Activated CD4-positive, CD25-positive, alpha-beta regulatory T cell treated with anti-CD3 and anti-CD28 coated beads, Interleukin-2, amount 50 U/mL, for 72 hours (primary cell): ENCODE measurements at places on chromosomes 11 and 22.

- no peak for DNase-seq
Observed at GRCh38 chr11:115300660-115301428, 203.4 kb downstream of the CADM1 start.

DNA sequence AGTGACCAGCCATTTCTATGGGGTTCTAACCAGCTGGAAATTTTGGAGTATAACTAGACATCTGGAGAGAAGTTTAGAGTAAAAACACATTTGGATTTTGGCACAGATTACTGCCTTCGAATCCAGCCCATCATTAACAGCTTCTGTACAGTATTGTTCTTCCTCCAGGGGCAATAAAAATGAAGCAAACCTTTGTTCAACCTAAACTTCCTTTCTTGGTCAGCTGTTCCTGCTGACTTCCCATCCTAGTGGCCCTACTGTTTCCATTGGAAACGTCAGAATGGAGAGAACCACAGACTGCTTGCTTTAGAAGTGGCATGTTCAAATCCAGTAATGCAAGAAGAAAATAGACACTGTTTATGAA lies 203.7 kb upstream of the MTMR2 start:
- no peak for DNase-seq

- no peak for DNase-seq
Observed at GRCh38 chr11:19829109-19829837, 116.6 kb downstream of the NAV2 start.

GRCh38 chr11:111776398-111777093 lies 10.4 kb upstream of the PPP2R1B start:
- no peak for DNase-seq

GRCh38 chr11:73315293-73316020 lies 7.4 kb downstream of the ARHGEF17 start:
- DNase-seq, result no peak

DNA sequence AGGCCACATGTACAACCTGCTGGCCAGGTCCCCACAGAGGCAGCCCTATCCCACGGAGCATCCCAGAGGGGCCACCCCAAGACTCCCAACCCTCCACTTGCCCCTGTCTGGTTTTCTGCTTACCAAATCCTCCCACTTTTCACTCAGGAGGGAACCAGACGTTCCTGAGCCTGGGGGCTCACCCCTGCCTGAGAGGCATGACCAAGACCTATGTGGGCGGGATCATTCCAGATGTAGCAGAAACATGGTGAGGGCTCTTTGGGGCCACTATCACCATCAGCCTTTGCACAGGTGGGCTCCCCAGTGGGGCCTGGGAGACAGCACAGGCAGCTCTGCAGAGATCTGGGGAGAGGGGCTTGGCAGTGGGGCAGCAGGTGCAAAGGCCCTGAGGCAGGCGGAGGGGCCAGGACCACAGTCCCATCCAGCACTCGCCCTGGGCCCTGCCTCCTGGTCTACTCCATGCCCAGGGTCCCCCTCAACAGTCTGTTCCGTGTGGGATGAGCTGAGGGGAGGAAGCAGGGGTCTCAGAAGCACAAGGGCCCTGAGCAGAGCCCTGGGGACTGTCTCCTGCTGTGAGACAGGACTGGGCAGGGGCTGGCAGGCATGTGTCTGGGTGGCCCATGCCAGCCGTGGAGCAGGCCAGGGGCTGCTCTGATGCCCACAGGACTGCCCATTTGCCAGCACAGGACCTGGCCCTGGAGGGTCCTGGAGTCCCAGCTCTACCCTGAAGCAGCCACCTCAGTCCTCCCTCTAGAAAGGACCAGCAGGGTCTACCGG lies 9.4 kb downstream of the PIM3 start:
- peak; percentile 37 for DNase-seq

DNA sequence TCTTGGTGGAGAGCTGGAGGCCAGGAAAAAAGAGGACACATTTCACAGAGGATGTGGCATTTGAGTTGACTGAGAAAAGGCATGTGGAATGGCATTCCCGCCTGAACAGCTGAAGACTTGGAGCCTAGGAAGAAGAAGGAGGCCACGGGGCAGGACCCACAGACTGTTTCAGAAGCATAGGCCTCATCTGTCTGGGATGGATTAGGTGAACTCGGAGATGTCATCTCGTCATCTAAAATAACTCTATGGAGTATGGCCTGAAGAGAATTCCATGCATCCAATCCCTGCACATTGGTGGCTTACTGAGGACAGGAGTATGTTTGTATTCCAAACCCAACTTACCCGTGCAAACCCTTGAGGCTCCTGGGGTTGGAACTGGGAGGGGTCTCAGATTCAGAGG lies 16.4 kb downstream of the SPATA19 start:
- DNase-seq, result no peak

DNA sequence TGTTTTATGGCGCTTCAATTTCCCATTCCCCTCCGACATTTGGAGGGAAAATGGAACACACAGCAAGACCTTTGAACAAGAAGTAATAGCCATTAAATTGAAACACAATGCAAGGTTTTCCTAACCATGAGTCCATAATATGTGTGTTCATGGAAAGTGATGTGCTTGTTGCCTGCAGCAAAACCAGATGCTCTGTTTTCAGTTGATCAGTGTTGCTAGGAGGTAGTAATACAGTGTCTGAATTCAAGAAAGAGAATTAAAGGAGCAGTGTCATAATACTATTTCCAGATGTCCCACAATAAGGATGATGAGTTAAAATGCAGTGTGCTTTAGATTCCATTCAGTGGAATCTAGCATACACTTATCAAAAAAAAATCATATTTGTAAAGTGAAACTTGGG lies 637.4 kb upstream of the API5 start:
- no peak for DNase-seq

DNA sequence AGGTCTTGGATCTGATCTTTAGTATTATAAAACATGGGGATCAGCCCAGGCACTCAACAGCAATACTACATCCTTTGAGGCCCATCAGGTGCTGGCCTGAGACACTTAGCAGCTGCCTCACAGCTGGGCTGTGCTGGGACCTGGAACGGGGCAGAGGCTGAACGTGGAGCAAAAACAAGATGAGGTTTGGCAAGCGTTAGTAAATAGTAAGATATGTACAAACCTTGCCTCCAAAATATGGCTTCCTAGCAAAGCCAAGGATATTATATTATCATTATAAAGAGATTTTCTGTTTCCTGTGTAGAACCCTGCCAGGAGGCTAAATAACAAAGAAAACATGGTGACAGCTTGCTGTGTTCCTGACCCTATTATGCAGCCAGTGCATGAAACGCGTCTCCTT lies 60.0 kb upstream of the SPON1 start:
- DNase-seq, result no peak

GRCh38 chr11:47175746-47176327 lies 842 bp downstream of the ARFGAP2 start:
- DNase-seq, result no peak

DNA sequence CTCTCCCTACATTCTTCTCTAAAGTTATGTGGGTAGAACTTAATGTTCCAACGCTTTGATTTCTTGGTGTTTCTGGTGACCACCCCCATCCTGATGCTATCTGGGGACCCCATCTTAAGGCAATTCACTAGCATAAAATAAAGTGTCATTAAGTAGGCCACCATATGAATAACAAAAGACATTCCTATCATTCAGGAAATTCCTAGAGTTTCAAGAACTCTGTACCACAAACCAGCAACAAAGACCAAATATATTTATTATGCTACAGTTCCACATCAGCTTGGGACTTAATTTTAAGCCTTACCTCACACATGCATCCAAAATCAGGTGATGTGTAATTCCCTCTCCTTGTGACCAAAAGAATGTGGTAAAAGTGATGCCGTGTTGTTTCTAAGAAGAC lies 254.6 kb upstream of the LRRC4C start:
- no peak for DNase-seq

DNA sequence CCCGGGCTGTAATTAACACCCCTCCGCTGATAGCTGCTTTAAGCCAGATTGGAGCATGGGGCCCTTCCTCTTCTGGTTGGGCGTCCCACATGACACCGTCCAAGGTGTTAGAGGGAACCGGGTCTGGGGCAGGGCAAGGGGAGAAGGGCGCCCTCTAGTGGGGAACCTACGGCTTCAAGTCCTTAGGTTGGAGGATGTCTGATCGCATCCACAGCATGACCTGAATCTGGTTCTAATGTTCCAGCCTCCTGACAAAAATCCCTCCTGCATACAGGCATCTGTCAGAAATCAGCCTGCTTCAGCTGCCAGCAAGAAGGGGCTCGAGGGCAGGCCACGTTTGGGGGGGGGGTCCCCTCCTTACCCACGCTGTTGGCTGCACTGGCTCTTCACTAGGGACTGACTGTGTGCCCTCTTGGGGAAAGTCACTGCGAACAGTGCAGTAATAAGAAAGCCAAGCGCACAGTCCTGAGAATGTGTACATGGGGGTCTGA lies 94.2 kb upstream of the TBCEL start:
- peak; percentile 58 for DNase-seq
